ENCODE measurements at places on chromosomes 1 and 21.
A peak's percentile ranks its signal among the peaks of the same experiment; 100 is the strongest.

- no peak for DNase-seq
Measured at GRCh38 chr21:45950740-45951515, 30.6 kb upstream of the COL6A1 start.

DNA sequence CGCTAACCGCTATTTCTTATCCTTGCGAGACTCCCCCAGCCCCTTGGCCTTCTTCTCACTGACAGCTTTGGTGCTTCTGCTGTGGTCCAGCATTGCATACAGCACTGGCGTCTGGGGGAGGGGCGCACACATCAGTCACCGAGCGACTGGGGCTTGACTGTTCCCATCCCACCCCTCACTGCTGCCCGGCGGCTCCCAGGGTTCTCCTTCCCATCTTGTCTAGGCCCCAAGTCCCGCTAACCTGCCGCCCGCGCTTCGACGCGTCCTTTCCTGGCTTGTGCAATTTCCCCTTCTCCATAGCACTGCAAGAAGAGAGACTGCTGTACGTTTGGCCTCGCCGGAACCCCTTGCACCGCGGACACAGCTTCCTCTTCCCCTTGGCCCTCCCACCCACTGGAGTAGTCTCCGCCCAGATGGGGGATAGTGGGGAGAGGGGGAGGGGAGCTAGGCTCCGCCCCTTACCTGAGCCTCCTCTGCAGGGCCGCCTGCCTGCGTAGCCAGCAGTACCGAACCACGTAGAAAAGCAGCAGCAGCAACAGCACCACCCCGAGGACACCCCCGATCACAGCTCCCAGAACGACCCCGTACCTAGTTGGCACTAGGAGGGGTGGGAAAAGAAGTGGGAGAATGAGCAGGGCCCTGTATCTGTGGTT lies 3.8 kb downstream of the MPZ start:
- peak; percentile 72 for DNase-seq

GRCh38 chr1:203308923-203309331 lies 3.6 kb downstream of the BTG2 start:
- no peak for DNase-seq

- DNase-seq: no peak
Measured at GRCh38 chr1:50796272-50796671, 163.8 kb downstream of the FAF1 start.

GRCh38 chr1:72202761-72203160 lies 79.6 kb downstream of the NEGR1 start:
- no peak for DNase-seq

- no peak for DNase-seq
Measured at GRCh38 chr1:227917081-227917950, 30.4 kb downstream of the WNT9A start.

- DNase-seq: no peak
Measured at GRCh38 chr1:26046246-26047095, 553 bp upstream of the SLC30A2 start.

GRCh38 chr1:7253988-7254587 lies 468.8 kb downstream of the CAMTA1 start:
- DNase-seq: no peak

GRCh38 chr21:42541174-42541573 lies 27.5 kb downstream of the SLC37A1 start:
- DNase-seq: no peak

DNA sequence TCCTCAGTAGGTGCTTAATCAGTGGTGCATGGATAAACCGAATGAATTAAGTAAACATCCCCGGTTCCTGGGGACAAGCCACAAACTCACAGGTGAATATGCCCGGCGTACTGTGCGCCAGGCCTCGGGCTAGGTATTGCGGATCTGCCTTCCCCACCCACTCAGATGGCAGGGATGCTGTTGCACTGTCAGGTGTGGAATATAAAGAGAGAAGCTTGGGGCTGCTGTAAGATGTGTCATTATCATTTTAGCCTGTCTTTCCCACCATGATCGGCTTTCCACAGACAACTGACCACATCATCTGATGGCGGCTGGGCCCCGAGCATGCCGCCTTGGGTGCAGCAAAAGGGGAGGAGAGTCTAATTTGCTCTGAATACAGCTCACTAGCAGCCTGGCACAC lies 45.4 kb upstream of the LRP8 start:
- no peak for DNase-seq

GRCh38 chr1:201663491-201664113 lies 124.7 kb downstream of the NAV1 start:
- DNase-seq: no peak

- no peak for DNase-seq
Measured at GRCh38 chr1:165313903-165314302, 42.6 kb downstream of the LMX1A start.

DNA sequence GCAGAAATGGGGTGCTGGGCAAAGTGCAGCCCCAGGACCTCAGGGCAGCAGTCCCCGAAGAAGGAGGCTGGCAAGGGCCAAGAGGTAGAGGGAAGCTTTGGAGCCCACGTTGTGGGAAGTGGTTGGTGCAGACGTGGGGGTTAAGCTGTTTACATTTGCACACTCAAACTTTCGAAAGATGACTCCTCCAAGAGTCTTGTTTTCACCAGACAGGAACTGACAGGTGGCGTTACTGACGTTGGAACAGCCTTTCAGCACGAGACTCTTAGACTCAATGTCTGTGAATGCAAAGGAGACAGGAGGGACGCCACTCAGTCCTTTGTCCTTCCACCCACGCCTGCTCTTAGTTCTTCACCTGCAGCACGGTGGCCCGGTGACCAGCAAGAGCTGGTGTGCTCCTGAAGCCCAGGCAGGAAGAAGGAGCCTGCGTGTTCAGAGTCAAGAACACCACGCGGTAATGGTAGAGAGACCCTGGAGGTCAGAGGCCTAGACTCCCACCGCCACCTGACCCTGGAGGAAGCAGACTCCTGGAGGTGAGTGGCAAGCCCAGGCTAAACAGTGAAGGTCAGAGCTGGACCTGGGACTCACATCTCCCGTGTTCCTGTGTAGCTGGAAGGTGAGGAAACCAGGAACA lies 15.9 kb downstream of the LYPD8 start:
- DNase-seq: no peak

DNA sequence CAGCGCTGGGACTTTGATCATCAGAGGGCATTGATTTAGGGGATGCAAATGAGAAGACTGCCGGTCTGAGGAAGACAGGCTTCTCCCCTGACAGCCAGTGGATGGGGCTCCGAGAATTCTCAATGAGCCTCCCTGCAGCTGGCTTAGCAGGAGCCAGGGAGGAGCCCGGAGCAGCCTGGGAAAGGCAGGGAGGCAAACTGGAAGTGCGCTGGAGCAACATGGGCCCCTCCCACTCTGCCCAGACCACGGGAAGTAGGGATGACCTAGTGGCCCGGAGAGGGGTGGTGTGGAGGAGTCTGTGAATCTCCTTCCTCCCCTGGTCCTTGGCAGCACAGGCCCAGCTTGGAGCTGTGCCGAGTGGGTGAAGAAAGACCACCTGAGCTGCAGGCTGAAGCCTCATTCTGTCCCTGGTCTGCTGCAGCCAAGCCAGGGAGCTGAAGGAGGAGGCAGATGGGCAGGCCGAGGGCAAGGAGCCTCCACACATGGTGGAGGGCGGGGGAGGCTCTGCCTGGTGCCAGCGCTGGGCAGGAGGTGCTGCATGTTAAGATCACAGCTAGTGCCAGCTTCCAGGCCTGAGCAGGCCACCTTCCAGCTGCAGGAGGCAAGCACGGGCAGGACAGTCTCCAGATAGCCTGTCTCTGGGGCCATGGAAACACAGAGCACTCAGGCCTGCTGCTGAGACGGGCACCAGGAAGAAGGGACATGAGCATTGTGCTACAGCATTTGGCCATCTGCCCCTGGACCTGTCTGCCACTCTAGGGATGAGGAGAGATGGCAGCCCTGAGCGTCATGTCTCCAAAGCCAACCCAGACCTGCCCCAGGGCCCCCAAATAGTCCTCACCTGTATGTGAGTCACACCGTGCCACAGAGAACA lies 12.2 kb upstream of the CLSTN1 start:
- DNase-seq: no peak

DNA sequence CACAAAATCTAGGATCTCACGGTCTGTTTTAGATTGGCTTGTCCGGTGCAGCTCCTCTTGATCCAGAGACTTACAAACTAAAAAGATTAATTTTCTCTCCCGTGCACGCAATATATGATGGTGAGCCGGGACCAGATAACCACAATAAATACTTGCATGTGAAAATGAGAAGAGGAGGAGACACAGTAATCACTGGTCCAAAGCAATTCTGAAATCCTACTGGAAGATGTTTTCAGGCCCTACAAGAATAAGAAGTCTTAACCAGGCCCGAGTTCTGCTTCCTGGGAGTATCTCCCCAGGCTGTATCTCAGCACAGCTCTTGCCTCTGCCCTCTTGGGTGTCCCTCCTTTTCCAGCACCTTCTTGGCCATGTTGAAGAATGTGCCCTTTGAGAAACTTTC lies 1.0 kb upstream of the WDR4 start:
- DNase-seq: no peak

- DNase-seq: no peak
Measured at GRCh38 chr1:12152113-12152891, 14.5 kb upstream of the TNFRSF1B start.

DNA sequence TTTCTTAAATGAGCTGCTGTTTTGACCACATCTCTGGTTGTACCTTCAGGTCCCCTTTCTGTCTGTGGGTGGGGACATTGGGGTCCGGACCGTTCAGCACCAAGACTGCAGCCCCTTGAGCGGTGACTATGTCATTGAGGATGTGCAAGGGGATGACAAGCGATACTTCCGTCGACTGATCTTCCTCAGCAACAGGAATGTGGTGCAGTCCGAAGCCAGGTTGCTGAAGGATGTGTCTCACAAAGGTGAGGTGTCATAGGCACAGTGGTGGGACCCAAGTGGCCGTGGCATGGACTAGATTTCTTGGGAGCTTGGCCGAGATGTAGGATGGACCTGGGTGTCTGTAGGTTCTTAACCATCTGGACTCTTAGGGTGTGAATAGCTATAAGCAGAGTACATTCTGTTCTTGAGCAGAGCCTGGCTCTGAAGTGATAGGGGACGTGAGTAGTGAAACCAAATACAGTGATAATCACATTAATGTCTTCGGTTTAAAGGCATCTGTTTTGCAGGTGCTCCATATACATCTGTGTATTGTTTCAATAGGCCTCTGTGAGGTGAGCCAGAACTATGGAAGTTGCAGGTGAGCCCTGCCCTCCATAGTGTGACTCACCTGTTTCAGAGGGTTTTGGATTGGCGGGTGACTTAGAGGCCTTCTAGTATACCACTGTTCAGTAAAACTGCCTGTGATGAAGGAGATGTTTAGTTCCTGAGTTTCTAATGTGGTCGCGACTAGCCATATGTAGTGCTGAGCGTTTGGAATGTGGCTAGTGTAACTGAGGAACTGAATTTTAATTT lies 6.4 kb downstream of the METTL13 start:
- DNase-seq: no peak

- DNase-seq: no peak
Measured at GRCh38 chr1:230568676-230569075, 73.6 kb upstream of the COG2 start.

- no peak for DNase-seq
Measured at GRCh38 chr1:6645018-6645417, 20.4 kb downstream of the THAP3 start.

DNA sequence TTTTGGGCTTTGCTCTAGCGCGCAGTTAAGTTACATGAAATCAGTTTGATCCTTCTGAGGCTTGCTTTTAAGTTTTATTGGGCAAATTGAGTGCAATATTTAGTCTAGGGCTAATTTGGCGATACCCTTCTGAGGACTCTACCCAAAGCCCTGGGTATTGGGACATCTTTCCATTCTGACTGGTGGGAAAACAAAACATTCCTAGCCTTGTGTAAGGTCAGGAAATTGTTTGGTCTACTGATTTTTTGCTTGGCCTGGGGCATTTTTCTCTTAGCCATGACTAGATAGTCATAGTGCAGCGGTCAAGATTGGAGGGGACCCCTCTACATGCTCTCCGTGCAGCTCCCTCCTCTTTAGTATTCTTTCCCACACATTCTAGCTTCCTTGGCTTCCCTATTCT lies 189.6 kb upstream of the PTGFR start:
- DNase-seq: no peak

DNA sequence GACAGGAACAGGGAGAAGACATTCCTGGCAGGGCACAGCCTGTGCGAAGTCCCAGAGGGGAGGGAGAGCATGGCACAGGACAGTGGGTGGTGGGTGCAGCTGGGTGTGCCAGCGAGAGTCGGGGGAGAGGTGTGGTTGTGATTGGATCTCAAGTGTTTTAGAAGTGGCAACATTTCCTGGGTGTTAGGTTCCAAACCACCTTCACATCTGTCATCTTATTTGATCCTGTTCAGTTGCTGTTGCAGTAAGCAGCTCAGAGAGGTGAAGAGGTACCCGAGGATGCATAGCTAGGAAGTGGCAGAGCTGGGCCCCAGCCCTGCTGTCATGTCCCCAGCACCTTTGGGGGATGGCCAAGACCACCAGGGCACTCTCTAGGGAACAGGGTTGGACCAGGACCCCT lies 22.0 kb upstream of the DISP3 start:
- DNase-seq: no peak

DNA sequence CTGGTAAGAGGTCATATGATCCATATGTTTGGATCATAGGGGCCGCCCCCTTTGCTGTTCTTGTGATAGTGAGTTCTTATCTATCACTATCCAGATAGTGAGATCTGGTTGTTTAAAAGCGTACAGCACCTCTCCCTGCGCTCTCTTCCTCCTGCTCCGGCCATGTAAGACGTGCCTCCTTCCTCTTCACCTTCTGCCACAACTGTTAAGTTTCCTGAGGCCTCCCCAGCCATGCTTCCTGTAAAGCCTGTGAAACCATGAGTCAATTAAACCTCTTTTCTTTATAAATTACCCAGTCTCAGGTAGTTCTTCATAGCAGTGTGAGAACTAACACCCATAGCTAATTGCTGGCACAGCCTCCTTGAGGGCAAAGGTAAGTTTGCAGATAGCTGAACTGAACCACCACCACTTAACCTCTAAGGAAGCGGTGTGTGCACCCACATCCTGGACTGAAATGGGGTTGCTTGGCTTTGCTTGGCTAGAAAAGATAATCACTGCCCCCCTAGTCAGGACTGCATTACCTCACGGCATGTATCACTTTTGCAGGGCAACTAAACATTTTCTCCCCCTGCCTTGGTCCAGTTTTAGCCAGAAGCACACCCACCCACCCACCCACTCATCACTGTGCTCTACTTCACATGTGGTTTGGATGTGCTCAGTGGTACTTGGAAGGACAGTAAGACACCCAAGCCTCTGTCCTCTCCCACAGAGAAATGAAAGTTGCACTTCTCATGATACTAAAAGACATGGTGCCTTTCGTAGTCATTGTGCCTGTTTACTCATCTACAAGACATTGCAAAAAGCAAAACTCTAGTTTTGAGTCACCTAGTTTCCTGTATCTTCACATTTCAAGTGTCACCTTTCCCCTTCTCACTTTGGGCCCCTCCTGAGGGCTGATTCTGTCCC lies 23.1 kb upstream of the PTAFR start:
- DNase-seq: no peak

GRCh38 chr21:21200103-21200938 lies 202.1 kb downstream of the NCAM2 start:
- no peak for DNase-seq

DNA sequence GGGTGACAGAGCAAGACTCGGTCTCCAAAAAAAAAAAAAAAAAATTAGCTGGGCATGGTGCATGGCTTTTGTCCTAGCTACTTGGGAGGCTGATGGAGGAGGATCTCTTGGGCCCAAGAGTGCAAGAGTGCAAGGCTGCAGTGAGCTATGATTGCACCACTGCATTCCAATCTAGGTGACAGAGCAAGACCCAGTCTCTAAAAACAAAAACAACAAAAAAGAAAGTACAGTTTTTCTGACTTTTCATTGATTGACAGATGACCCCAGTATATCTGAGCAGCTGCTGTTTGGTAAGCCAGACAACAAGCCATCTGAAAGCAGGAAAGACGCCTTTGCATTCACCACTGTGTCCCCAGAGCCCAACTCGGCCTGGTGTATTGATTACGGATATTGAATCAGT lies 10.9 kb upstream of the DPT start:
- no peak for DNase-seq
